ENCODE measurements at places on chromosomes 5 and 9. TPM values are rescaled to one million over a fixed set of nuclear protein-coding genes. Genes with fewer than 3 reads are reported as not detected.
A peak's percentile ranks its signal among the peaks of the same experiment; 100 is the strongest.

GRCh38 chr5:83744821-83745220 is 24.2 kb upstream of the HAPLN1 start:
- H3K36me3 ChIP-seq = no peaks in the 10 kb centered on the region
- H3K4me1 ChIP-seq = no peaks in the 10 kb centered on the region
- no peak for DNase-seq
- no peaks in the 10 kb centered on the region for H3K27me3 ChIP-seq
- H3K4me3 ChIP-seq = no peak overlapping the region
- H3K27ac ChIP-seq = no peak overlapping the region

DNA sequence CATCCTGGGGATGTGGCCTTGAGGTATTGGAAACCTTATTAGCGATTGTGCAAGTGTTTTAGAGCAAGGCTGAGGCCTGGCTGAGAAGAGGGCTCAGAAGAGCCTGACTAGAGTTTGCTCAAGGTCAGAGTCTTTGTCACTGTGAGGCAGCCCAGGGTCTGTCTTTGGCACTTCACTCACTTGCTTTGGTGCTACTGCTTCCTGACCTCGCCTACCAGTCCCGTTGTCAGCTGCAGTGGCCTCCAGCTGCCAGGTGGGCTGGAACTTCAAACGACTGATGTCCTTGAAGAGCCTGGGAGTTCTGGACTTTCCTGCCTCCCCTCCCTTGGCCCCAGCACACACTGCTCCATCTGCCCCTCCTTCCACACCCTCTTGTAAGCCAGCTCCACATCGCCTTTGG is 228.0 kb downstream of the SNX18 start:
- no peaks in the 10 kb centered on the region for H3K27me3 ChIP-seq
- no peak for DNase-seq
- H3K4me1 ChIP-seq = no peaks in the 10 kb centered on the region
- no peak overlapping the region for H3K27ac ChIP-seq

GRCh38 chr9:129958796-129959195 is 84.2 kb downstream of the FNBP1 start:
- no peak overlapping the region for H3K4me3 ChIP-seq
- no peaks in the 10 kb centered on the region for H3K27me3 ChIP-seq
- no peak for DNase-seq
- H3K4me1 ChIP-seq = peaks cover 7% of the 10 kb centered on the region

DNA sequence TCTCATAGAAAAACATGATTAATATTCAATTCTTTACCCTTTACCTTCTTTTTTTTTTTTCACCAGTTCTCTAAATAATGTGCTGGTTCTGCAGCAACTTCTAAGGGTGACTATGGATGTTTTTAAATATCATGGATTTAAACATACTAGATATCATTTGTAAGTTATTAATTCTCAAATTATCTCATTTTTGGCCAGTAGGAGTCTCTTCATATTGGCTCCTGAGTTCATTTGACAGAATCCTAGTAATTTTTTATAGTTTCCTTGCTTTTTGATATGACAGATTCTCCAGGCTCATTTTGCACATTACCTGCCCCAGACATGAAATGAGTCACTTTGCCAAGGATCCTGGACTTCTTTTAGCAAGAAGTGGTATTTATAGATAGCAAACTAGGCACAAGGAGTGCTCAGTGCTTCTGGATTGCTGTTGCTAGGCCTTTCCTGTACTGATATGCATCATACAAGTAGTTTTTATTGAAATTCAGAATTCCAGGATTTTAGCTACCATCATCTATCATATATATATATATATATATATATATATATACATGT is 201.3 kb upstream of the IL12B start:
- H3K4me3 ChIP-seq = no peak overlapping the region
- no peaks in the 10 kb centered on the region for H3K36me3 ChIP-seq
- H3K4me1 ChIP-seq = no peaks in the 10 kb centered on the region

- DNase-seq = no peak
- no peaks in the 10 kb centered on the region for H3K27me3 ChIP-seq
- no peaks in the 10 kb centered on the region for H3K36me3 ChIP-seq
- H3K27ac ChIP-seq = no peak overlapping the region
- no peak overlapping the region for H3K4me3 ChIP-seq
- H3K4me1 ChIP-seq = no peaks in the 10 kb centered on the region
These were observed 332.3 kb upstream of the ADAMTSL1 start for GRCh38 chr9:18141681-18142080.

- no peak overlapping the region for H3K27ac ChIP-seq
- no peak overlapping the region for H3K4me3 ChIP-seq
- DNase-seq = peak; percentile 72
- H3K36me3 ChIP-seq = no peaks in the 10 kb centered on the region
These were observed 64.4 kb downstream of the FAM114A2 start for GRCh38 chr5:153974131-153974812.

DNA sequence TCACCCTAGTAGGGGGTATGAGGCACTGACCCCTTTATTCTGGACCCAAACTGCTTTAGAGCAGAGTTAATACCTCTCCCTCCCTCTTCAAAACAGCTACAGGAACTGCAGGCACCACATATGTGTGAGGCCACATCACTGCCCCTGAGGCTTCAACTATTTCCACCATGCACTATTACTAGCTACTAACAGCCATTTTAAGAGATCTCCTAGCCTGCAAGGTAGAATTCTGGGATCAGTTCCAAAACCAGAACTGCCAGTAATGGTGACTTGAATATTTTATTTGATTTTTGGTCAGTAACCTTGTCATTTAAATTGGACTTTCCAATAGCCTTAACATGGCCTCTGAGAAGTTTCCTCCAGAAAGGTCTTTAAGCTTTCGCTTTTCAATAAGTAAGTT is 55.3 kb upstream of the FSD1L start:
- no peaks in the 10 kb centered on the region for H3K36me3 ChIP-seq
- H3K27ac ChIP-seq = no peak overlapping the region
- no peak for DNase-seq
- no peak overlapping the region for H3K4me3 ChIP-seq

- peaks cover 6% of the 10 kb centered on the region for H3K27me3 ChIP-seq
- DNase-seq = no peak
- no peak overlapping the region for H3K27ac ChIP-seq
- H3K36me3 ChIP-seq = no peaks in the 10 kb centered on the region
These were observed 3.6 kb upstream of the FUT7 start for GRCh38 chr9:137035507-137035834.

DNA sequence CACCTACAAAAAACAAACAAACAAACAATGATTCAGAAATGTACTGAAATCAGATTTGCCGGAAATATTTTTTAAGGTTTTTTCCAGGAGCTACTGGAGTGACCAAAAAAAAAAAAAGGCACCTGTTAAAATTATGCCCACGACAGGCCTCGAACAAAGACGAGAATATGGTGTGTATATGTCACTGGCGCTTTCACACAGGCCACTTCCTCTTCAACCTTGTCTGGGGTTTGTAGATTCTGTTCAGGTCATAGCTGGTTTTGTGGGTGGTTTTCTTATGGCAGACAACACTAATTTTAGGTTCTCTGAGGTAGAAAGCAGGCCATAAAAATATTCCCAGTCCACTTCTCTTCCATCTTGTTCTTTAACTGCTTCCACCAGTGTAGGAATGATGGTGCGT is 7.0 kb downstream of the NDUFB6 start:
- no peaks in the 10 kb centered on the region for H3K4me1 ChIP-seq
- H3K27ac ChIP-seq = no peak overlapping the region
- no peak overlapping the region for H3K4me3 ChIP-seq
- no peaks in the 10 kb centered on the region for H3K27me3 ChIP-seq

- DNase-seq = peak; percentile 91
- H3K4me1 ChIP-seq = peaks cover 24% of the 10 kb centered on the region
- peak overlapping the region; percentile 31 for H3K27ac ChIP-seq
- no peaks in the 10 kb centered on the region for H3K27me3 ChIP-seq
These were observed 82.5 kb downstream of the ESM1 start for GRCh38 chr5:54902791-54903473.

GRCh38 chr9:128397831-128398230 is 22.8 kb upstream of the CERCAM start:
- no peaks in the 10 kb centered on the region for H3K36me3 ChIP-seq
- no peak overlapping the region for H3K4me3 ChIP-seq
- H3K27me3 ChIP-seq = no peaks in the 10 kb centered on the region
- H3K27ac ChIP-seq = no peak overlapping the region
- no peak for DNase-seq

GRCh38 chr9:130158001-130158400 is 14.2 kb upstream of the NCS1 start:
- no peaks in the 10 kb centered on the region for H3K36me3 ChIP-seq
- H3K27ac ChIP-seq = no peak overlapping the region
- peaks cover 17% of the 10 kb centered on the region for H3K27me3 ChIP-seq

DNA sequence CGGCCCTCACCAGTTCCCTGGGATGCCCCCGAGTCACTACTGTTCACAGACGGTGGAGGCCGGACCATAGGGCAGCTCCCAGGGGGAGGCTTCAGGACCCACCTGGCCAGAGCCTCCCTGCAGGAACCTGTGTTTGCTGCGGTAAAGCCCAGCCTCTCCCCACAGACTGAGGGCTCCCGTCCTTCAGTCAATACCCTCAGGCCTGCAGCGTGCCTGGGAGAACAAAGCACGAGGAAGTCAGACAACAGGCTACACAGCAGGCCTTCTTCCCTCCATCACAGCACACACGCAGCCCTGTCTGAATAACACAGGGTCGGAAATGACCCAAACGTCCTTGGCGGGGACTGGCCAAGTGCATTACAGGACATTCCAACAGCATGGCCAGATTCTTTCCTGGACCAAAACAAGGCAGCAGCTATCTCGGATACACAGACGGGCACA is 34.4 kb downstream of the COL23A1 start:
- no peak overlapping the region for H3K4me3 ChIP-seq
- no peaks in the 10 kb centered on the region for H3K27me3 ChIP-seq
- H3K27ac ChIP-seq = no peak overlapping the region
- no peaks in the 10 kb centered on the region for H3K36me3 ChIP-seq
- no peaks in the 10 kb centered on the region for H3K4me1 ChIP-seq

- no peaks in the 10 kb centered on the region for H3K36me3 ChIP-seq
- H3K4me1 ChIP-seq = peaks cover 25% of the 10 kb centered on the region
- H3K4me3 ChIP-seq = peak overlapping the region; percentile 81
- no peaks in the 10 kb centered on the region for H3K27me3 ChIP-seq
These were observed 1058.5 kb upstream of the DMAC1 start for GRCh38 chr9:8857926-8858595.

ORM2 gene
- total RNA-seq = not detected

GDA gene
- not detected for total RNA-seq

DDX4 gene
- not detected for total RNA-seq

HRCT1 gene
- 0.48 TPM for total RNA-seq

BTNL3 gene
- not detected for total RNA-seq

SLC25A46 gene
- 47.3 TPM for total RNA-seq

PCDHGA10 gene
- 1.3 TPM for total RNA-seq

ACOT12 gene
- total RNA-seq = not detected

PDE8B gene
- total RNA-seq = 0.10 TPM

STPG3 gene
- total RNA-seq = not detected

ALDH7A1 gene
- total RNA-seq = 60.0 TPM

Measured in SJCRH30 (cell line).